ENCODE measurements at places on chromosomes 6 and 20. TPM values are rescaled to one million over a fixed set of nuclear protein-coding genes. Genes with fewer than 3 reads are reported as not detected.

Gene MEI4
- not detected for total RNA-seq

Gene PRSS16
- total RNA-seq: 4.7 TPM

Gene RSPH9
- 0.24 TPM for total RNA-seq

Gene IL17A
- total RNA-seq: not detected

Gene SLC22A7
- total RNA-seq: not detected

Gene FABP7
- total RNA-seq: not detected

Gene PTCRA
- total RNA-seq: not detected

Gene LINC00237
- total RNA-seq: not detected

Gene TFAP2C
- 17.1 TPM for total RNA-seq

Gene TPBG
- 42.7 TPM for total RNA-seq

Gene DDX43
- total RNA-seq: not detected

Gene PPP1R3G
- 1.6 TPM for total RNA-seq

Gene EDN1
- 39.5 TPM for total RNA-seq

Gene LY6G6C
- not detected for total RNA-seq

Gene GHRH
- not detected for total RNA-seq

Gene HSPA12B
- total RNA-seq: 0.48 TPM

Gene AIF1
- total RNA-seq: not detected

Gene HUS1B
- total RNA-seq: 0.18 TPM

All from A549 treated with CpdA at 1 μM for 4 hours (cell line).